IMR-90 (cell line): ENCODE measurements at places on chromosomes 2 and 18. TPM values are rescaled to one million over a fixed set of nuclear protein-coding genes. Genes with fewer than 3 reads are reported as not detected.

DNA sequence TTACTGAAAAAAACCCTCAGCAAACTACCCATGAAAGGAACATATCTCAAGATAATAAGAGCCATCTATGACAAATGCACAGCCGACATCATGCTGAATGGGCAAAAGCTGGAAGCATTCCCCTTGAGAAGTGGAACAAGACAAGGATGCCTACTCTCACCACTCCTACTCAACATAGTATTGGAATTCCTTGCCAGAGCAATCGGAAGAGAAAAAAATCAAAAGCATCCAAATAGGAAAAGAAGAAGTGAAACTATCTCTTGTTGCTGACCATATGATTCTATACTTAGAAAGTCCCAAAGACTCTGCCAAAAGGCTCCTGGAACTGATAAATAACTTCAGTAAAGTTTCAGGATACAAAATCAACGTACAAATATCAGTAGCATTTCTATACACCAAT, 40.6 kb upstream of the MSTN start:
- H3K27me3 ChIP-seq, result no peaks in the 10 kb centered on the region; the same call in 1 of the 2 replicates
- no peak for DNase-seq
- H3K4me3 ChIP-seq, result no peak overlapping the region

DNA sequence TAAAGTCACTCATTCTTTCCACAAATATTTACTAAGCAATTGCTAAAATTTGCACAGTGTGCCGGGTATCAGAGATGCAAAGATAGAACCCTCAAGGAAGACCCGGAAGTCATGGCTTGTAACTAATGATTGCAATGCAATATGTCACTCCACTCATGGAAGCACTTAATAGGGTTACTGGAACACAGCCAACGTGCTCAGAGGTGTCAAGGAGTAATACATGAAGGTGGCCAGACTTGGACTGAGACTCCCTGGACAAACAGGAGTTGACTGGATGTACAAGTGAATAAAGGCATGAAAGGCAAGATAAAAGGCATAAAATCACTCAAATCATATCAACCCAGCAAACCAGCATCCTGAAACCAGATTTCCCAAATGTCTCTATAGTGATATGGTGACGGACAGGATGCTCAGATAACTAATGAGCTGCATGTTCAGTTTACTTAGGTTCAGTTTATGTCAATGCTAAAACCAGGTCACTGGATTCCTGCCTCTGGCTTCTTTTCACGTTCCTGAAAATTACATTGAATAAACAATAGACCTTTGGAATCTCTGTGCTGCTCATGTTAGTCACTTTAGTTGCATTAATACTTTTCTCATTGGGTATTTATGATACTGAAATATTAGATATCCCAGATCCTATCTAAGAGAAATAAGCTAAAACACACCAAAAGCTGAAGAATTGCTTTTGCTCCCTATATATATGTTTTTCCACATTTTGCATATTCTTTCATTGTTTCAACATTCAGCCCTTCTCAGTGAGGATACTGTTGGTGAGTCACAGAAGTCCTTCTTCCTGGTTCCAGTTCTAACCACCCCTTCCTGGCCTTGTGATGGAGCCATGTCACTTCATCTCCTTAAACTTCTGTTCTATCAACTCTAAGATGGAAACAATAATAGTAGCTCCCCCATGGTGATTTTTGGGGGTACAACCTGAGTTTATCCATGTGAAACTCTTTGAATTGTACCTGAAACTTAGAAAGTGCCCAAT, 688.9 kb upstream of the ID2 start:
- DNase-seq, result peak; percentile 49
- no peaks in the 10 kb centered on the region for H3K36me3 ChIP-seq
- no peaks in the 10 kb centered on the region for H3K27me3 ChIP-seq
- H3K27ac ChIP-seq, result no peak overlapping the region
- peaks cover 6% of the 10 kb centered on the region; the same call in 1 of the 2 replicates for H3K4me1 ChIP-seq

- DNase-seq, result no peak
- no peak overlapping the region for H3K4me3 ChIP-seq
- no peaks in the 10 kb centered on the region for H3K4me1 ChIP-seq
- H3K36me3 ChIP-seq, result no peaks in the 10 kb centered on the region
- no peak overlapping the region for H3K27ac ChIP-seq
Observed at GRCh38 chr2:198483051-198483450, 678.7 kb downstream of the PLCL1 start.

EN1 gene
- not detected in 2 replicates for total RNA-seq

- no peak for DNase-seq
- H3K4me3 ChIP-seq, result no peak overlapping the region
- no peaks in the 10 kb centered on the region for H3K27me3 ChIP-seq
- H3K27ac ChIP-seq, result no peak overlapping the region
- H3K4me1 ChIP-seq, result no peaks in the 10 kb centered on the region
Observed at GRCh38 chr2:147549054-147549453, 295.8 kb upstream of the ACVR2A start.

GRCh38 chr18:70600225-70600925, 311.5 kb downstream of the SOCS6 start:
- no peak overlapping the region for H3K27ac ChIP-seq
- DNase-seq, result no peak
- no peaks in the 10 kb centered on the region for H3K4me1 ChIP-seq
- H3K4me3 ChIP-seq, result no peak overlapping the region
- no peaks in the 10 kb centered on the region for H3K36me3 ChIP-seq

DNA sequence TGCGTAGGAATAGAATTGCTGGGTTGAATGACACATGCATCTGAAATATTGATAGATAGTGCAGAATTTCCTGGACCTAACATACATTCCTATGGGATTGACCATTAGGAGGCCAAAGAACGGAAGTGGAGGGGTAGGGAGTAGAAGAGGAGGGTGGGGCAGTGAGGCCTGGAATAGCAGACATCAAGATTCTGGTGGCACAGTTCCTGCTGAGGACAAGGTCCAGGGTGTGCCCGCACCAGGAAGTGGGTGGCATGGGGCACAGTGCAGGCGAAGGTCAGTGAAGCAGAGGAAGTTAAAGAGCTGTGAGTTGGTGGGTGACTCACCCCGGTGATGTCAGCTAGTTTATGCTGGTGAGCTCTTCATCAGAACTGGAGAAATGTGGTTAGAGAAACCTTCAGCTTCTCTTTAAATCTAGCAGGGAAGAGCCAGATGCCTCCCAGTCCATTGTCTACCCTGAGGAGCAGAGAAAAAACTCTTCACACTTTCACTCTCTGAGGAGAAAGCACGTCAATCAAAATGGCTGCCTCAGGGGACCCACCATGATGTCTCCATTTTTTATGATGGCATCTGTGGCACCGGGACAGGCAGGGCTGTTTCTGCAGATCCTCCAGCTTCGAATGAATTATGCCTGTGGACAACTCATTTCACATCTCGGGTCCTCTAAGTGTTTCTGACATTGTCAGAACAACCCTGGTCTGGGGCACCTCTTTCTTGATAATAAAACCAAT, 55.9 kb upstream of the CTLA4 start:
- no peaks in the 10 kb centered on the region for H3K36me3 ChIP-seq
- peaks cover 14% of the 10 kb centered on the region for H3K4me1 ChIP-seq
- peaks cover 5% of the 10 kb centered on the region for H3K27me3 ChIP-seq

GRCh38 chr18:59268721-59269562, 4.3 kb downstream of the RAX start:
- peak overlapping the region; percentile 25 for H3K4me3 ChIP-seq
- no peaks in the 10 kb centered on the region for H3K36me3 ChIP-seq
- no peaks in the 10 kb centered on the region for H3K4me1 ChIP-seq
- no peak overlapping the region for H3K27ac ChIP-seq

PRSS56 gene
- total RNA-seq, result not detected in 2 replicates

DNA sequence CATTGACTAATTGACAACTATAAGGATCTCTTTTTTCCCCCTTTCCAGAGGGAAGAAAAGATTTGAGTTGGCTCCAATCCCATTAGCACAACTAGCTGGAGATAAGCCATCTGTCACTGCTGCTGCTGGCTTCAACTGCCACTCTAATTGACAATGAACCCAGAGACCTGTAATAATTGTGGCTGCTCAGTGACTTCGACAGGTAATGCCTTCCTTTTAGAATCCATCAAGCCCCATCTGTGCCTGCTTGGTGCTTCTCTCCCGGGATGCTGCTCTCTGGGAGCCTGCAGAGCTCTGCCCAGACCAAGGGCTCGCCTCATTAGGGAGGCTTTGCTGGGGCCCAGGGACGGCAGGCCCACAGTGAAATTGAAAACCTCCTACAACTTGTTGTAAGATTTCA, 376.7 kb upstream of the SOX11 start:
- H3K27me3 ChIP-seq, result no peaks in the 10 kb centered on the region
- DNase-seq, result no peak
- H3K36me3 ChIP-seq, result no peaks in the 10 kb centered on the region
- no peak overlapping the region for H3K4me3 ChIP-seq

GRCh38 chr2:113136828-113137775, 9.7 kb downstream of the IL1RN start:
- H3K4me3 ChIP-seq, result no peak overlapping the region
- DNase-seq, result peak; percentile 42
- peaks cover 15% of the 10 kb centered on the region for H3K27me3 ChIP-seq
- H3K27ac ChIP-seq, result no peak overlapping the region
- H3K36me3 ChIP-seq, result no peaks in the 10 kb centered on the region

- no peak overlapping the region for H3K27ac ChIP-seq
- H3K36me3 ChIP-seq, result no peaks in the 10 kb centered on the region
- no peak overlapping the region for H3K4me3 ChIP-seq
Observed at GRCh38 chr2:31371691-31372090, 42.9 kb downstream of the XDH start.

DNA sequence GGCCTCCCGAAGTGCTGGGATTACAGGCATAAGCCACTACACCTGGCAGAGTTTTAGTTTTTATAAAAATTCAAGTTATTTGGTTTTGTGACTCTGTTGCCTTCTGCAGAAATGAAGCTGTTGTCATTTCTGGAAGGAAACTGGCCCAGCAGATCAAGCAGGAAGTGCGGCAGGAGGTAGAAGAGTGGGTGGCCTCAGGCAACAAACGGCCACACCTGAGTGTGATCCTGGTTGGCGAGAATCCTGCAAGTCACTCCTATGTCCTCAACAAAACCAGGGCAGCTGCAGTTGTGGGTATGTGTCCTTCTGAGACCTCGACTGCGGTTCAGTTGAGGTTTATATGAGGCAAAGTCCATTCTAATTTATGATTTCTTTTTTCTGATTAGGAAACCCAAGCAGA, 7.2 kb downstream of the MTHFD2 start:
- H3K27ac ChIP-seq, result no peak overlapping the region
- H3K36me3 ChIP-seq, result peaks cover 28% of the 10 kb centered on the region
- no peak for DNase-seq
- no peaks in the 10 kb centered on the region for H3K27me3 ChIP-seq
- H3K4me3 ChIP-seq, result no peak overlapping the region

GRCh38 chr18:23539296-23539695, 36.0 kb downstream of the RMC1 start:
- no peaks in the 10 kb centered on the region for H3K27me3 ChIP-seq
- no peaks in the 10 kb centered on the region for H3K4me1 ChIP-seq
- no peak for DNase-seq
- peaks cover 72% of the 10 kb centered on the region for H3K36me3 ChIP-seq

DNA sequence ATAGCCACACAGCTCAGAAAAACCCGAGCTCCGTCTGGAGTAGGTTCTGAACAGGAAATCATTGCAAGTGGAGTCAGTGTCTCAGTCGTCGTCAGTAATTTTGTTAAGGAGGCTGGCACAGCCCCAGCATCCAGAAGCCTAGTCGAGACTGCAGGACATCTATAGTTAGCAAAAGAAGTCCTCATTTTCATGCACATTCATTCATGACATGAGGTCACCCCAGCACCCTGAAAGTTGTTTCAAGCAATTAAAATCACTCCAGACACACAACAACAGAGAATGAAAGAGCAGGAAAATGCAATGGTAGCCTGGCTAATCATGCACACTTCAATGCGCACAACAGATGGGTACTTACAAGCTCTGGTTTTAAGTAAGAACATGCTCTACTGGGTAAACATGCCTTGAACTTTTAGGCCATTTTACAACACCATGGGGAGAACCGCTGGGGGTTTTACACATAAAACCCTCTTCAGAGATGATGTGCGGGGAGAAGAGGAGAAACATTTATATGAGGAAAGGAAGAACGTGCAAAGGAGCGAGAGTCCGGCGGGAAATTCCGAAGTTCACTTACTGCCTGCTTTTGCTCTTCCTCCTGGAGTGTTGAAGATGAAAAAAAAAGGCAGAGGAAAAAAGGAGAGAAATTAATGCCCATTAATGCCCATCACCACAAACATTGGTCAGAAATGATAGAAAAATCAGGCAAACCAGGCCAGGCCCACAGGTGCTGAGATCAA, 77.4 kb upstream of the DNMT3A start:
- H3K36me3 ChIP-seq, result no peaks in the 10 kb centered on the region
- no peak overlapping the region for H3K4me3 ChIP-seq
- H3K27ac ChIP-seq, result no peak overlapping the region
- no peaks in the 10 kb centered on the region for H3K4me1 ChIP-seq
- no peaks in the 10 kb centered on the region for H3K27me3 ChIP-seq

DNA sequence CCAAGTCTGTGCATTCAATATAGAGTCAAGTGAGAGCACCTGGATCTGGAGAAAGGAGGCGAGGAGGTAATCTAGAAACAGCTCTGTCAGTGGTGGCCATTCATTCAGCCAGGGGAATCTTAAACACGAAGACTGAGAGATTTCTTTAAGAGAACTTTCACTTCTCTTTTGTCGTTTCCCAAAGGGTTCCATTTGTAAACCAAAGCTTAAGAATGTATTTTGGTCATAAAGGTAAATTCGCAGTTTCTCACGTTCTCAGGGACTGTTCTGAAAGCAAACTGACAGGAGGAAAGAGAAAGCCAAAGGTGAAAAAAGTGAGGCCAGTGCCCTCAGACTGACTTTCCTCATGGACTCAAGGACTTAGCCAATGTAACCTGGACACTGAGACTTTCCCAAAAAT, 513.5 kb downstream of the CMPK2 start:
- no peak for DNase-seq
- no peak overlapping the region for H3K4me3 ChIP-seq
- no peaks in the 10 kb centered on the region for H3K4me1 ChIP-seq
- H3K27ac ChIP-seq, result no peak overlapping the region

DNA sequence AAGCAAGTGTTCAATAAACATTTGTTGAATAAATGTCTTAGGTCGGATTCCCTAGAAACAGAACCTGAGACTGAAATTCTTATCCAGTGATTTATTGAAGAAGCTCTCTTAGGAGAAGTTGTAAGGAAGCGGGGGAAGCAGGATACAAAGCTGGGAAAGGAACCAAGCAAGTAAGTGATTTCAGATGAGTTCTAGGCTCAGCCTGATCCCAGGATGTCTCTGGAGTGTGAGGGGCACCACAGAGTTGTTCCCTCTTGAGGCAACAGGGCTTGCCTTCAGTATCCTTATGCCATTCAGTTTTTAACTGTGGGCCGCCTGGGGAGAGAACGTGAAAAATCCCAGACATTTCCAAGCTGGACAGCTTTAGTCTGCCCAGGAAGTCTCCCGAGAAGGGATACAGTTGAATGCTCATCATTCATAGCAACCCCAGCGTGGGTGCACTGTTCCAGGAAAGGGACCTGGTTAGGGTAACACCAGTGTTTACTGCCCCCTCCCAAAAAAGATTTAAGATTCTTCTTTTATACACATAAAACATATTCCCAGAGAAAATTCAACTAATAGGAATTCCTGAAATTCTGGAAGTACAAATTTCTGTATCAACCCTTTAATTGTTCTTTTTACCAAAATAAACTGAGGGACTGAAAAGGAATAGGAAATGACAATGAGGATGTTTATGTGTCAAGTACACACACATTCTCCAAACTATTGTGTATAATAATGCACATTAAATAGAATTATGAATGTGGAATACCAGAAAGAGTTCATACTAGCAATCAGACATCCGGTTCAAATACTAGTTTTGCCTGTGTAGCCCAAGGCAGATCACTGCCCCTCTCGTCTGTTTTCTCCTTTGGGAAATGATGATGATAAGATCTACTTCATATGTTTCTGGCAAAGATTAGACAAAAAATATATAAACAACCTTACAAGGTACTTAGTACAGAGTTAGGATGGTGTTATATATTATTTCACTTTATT, 592.1 kb upstream of the CDH2 start:
- no peak overlapping the region for H3K27ac ChIP-seq
- no peaks in the 10 kb centered on the region for H3K36me3 ChIP-seq
- H3K4me3 ChIP-seq, result no peak overlapping the region
